ENCODE measurements at places on chromosomes 11 and 22. TPM values are rescaled to one million over a fixed set of nuclear protein-coding genes. Genes with fewer than 3 reads are reported as not detected.

The CYP2D6 gene
- 5.5 TPM for polyA plus RNA-seq

DNA sequence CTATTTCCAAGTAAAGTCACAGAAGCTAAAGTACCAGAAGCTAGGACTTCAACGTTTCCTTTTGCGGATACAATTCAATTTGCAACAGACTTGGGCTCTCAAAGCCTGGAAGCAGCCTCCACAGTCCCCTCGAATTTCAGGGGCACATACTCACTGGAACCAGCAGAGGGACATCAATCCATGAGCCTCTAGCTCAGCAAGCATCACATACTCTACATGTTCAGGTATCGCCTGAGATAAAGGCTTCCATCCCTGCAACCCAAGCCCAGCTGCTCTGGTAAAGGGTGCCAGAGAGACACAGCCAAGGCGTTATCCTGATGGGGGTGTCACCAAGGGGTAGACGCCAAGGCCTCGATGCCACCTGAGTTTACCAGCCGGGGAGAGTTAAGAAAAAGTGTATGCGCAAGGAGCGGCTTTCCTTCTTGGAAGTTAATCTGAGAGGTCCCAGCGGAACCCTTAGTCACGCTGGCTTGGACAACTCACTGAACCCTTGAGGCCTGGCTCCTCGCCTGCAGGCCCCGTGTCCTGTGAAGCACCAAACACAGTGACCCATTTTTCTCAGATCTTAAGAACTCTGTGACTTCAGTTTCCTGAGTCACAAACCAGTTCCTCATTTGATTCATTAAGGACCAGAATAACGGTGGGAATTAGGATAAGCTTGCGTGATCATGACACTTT lies 13.0 kb downstream of the LTO1 start:
- no peak for DNase-seq

DNA sequence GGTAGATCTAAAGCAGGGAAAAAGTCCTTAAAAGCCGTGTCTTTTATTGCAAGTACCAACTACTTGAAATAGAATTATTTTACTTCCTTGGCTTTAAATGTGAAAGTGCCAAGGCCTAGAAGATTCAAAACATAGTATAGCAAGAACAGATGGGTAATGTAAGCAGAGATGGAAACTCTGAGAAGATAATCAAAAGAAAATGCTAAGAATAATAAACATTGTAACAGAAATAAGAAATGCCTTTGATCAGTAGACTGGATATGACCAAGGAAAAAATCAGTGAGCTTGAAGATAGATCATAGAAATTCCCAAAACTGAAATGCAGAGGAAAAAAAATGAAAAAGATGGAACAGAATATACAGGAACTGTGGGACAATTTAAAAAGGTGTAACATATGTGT lies 113.1 kb downstream of the BLID start:
- no peak for DNase-seq

GRCh38 chr11:117654281-117655255 lies 142.4 kb downstream of the DSCAML1 start:
- no peak for DNase-seq

DNA sequence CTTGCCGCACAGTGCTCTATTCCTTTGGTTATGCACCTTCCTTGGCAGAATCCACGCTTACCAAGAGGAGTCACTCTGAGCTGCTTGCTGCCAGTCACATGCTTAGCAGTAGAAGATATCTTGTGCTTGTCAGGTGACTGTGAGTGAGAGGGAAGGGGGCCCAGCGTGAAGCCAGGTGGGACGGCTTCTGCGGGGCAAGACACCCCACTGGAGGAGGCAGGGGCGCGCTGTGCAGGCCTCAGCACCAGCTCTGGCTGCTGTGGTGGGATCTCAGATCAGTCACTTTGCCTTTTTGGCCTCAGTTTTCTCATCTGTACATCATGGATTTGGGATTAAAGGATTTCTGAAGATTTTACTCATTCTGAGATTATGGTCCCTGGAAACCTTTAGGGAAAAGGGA lies 63.9 kb upstream of the B3GAT1 start:
- DNase-seq = no peak

All from left lung (tissue), 14 donors.